ENCODE measurements at places on chromosomes 2 and 18.

DNA sequence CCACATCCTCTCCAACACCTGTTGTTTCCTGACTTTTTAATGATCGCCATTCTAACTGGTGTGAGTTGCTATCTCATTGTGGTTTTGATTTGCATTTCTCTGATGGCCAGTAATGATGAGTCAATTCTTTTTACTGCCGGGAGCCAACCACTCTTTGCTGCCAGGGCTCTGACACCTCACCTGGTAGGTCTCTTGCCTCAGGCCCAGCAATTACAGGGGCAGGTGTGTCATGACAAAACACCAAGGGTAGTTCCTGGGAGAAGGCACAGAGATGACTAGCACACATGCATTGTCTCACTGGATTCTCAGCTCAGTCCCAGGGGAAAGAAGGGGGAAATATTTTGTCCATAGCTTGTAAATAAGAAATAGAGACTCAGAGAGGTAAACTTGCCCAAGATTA lies 122.3 kb downstream of the CHST9 start:
- H3K27me3 ChIP-seq = no peaks in the 10 kb centered on the region
- no peak for DNase-seq
- H3K27ac ChIP-seq = no peak overlapping the region
- no peaks in the 10 kb centered on the region for H3K4me1 ChIP-seq

GRCh38 chr2:45494275-45494977 lies 116.6 kb downstream of the SRBD1 start:
- no peaks in the 10 kb centered on the region for H3K27me3 ChIP-seq
- peak; percentile 85 for DNase-seq
- H3K4me1 ChIP-seq = peaks cover 9% of the 10 kb centered on the region

DNA sequence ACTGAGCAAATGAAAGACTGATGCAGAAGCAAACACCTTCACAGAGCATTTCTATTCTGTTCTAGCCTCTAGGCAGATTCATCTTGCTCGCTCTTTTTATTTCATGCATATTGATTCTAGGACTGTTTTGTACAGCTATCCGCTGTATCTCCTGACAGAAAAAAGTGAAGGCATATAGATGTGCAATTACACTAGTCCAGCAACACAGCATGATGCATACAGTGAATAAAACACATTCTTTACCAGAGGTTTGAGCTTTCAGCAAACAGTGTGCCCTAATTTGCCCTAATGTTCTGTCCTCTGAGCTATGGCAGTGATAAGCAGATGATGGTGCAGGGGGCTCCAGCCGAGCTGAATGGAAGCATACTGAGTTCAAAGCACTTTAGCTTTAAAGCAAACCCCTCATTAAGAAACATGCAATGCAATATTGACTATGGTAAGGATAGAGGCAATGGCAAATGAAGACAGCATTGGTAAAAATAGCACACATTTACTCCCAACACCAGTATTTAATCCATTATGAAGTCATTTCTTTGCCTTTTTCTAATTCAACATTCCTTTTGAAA lies 141.2 kb upstream of the RGPD4 start:
- no peak for DNase-seq
- H3K27me3 ChIP-seq = no peaks in the 10 kb centered on the region
- H3K4me1 ChIP-seq = no peaks in the 10 kb centered on the region
- no peak overlapping the region for H3K27ac ChIP-seq
- H3K4me3 ChIP-seq = no peak overlapping the region

GRCh38 chr2:30932870-30933269 lies 125.6 kb upstream of the CAPN13 start:
- peak; percentile 47 for DNase-seq
- H3K4me3 ChIP-seq = no peak overlapping the region
- no peak overlapping the region for H3K27ac ChIP-seq
- peaks cover 13% of the 10 kb centered on the region for H3K4me1 ChIP-seq
- H3K36me3 ChIP-seq = peaks cover 10% of the 10 kb centered on the region

- no peaks in the 10 kb centered on the region for H3K27me3 ChIP-seq
- no peaks in the 10 kb centered on the region for H3K36me3 ChIP-seq
- H3K27ac ChIP-seq = no peak overlapping the region
- DNase-seq = no peak
- no peaks in the 10 kb centered on the region for H3K4me1 ChIP-seq
These were observed 162.8 kb downstream of the RBM43 start for GRCh38 chr2:151098841-151099240.

DNA sequence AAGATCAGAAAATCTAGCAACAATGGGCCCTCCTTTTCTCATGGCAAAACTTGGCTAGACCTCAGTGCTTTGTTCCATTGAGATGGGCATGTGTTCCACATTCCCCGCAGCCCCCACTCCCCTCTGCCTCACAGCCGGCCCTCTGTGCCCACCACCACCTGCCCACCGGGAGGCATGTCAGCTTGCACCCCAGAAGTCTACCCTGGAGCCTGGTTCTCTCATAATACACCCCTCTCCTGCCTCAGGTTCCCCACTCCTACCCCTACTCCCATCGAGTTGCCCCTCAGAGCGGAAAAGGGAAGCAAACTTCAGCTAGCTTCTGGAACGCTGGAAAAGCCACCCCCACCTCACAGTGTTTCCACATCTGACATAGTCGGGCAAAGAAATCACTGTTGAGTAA lies 219.0 kb downstream of the ANAPC1 start:
- no peaks in the 10 kb centered on the region for H3K36me3 ChIP-seq
- DNase-seq = no peak
- H3K27me3 ChIP-seq = no peaks in the 10 kb centered on the region
- H3K4me3 ChIP-seq = no peak overlapping the region

DNA sequence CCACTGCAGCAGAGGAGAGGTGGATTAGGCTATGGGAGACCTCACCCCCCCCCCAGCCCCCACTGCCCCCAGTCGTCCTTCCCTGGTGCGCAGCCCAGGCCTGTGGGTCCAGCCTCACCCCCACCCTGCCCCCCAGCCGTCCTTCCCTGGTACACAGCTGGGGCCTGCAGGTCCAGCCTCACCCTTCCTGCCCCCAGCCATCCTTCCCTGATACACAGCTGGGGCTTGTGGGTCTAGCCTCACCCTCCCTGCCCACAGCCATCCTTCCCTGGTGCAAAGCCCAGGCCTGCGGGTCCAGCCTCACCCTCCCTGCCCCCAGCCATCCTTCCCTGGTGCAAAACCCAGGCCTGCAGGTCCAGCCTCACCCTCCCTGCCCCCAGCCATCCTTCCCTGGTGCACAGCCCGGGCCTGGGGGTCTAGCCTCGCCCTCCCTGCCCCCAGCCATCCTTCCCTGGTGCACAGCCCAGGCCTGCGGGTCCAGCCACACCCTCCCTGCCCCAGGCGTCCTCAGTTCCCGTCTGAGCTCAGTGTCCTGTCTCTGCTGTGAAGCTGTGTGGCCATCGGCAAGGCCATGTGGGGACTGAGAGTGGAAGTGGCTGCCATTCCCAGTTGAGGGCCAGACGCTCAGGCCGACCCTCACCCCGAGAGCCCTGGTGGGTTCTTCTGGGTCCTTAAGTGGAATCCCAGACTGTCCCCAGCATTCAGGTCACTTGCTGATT lies 86.8 kb upstream of the SNTG2 start:
- H3K36me3 ChIP-seq = no peaks in the 10 kb centered on the region
- no peaks in the 10 kb centered on the region for H3K27me3 ChIP-seq
- H3K4me3 ChIP-seq = no peak overlapping the region
- H3K27ac ChIP-seq = no peak overlapping the region
- DNase-seq = no peak
- no peaks in the 10 kb centered on the region for H3K4me1 ChIP-seq

DNA sequence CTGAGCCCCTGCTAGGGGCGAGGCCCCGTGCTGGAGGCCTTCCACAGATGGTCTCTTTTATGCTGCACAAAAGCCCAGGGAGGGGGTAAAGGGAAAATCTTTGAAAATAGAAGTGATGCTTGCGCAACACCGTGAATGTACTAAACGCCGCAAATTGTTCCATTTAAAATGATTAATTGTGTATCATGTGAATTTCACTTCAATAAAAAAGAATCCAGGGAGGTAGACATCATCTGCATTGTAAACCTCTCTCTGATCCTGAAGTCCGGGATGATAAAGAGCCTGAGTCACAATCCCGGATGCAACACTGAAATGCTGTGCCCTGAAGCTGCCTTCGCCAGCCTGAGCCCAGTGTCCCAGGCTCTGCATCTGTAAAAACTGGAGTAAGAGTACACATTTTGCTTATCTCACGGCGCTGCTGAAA lies 107.7 kb upstream of the PPP1CB start:
- no peak overlapping the region for H3K4me3 ChIP-seq
- DNase-seq = no peak
- H3K27ac ChIP-seq = no peak overlapping the region
- H3K36me3 ChIP-seq = no peaks in the 10 kb centered on the region
- no peaks in the 10 kb centered on the region for H3K27me3 ChIP-seq
- H3K4me1 ChIP-seq = no peaks in the 10 kb centered on the region

- H3K4me3 ChIP-seq = no peak overlapping the region
- H3K27me3 ChIP-seq = no peaks in the 10 kb centered on the region
- DNase-seq = peak; percentile 57
- H3K27ac ChIP-seq = no peak overlapping the region
These were observed 496.9 kb upstream of the VRK2 start for GRCh38 chr2:57549642-57550102.

DNA sequence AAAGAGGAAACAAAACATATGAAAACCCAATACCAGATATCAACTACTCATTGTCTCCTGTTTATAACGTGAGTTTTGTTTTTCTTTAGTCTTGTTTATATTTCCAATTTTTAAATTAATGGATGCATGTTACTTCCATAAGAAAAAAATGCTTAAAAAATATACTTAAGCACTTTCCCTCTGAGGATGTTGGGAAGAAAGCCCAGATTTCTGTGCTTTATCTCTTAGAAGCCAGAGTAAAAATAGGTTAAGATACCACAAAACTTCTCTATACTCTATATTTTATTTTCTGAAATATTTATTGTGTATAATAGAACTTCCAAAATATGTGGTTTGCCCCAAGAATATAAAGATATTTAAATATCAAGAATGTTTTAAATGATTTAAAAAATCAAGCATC lies 633.9 kb downstream of the STK39 start:
- no peak overlapping the region for H3K27ac ChIP-seq
- no peaks in the 10 kb centered on the region for H3K27me3 ChIP-seq
- no peak overlapping the region for H3K4me3 ChIP-seq
- H3K36me3 ChIP-seq = no peaks in the 10 kb centered on the region
- no peak for DNase-seq

DNA sequence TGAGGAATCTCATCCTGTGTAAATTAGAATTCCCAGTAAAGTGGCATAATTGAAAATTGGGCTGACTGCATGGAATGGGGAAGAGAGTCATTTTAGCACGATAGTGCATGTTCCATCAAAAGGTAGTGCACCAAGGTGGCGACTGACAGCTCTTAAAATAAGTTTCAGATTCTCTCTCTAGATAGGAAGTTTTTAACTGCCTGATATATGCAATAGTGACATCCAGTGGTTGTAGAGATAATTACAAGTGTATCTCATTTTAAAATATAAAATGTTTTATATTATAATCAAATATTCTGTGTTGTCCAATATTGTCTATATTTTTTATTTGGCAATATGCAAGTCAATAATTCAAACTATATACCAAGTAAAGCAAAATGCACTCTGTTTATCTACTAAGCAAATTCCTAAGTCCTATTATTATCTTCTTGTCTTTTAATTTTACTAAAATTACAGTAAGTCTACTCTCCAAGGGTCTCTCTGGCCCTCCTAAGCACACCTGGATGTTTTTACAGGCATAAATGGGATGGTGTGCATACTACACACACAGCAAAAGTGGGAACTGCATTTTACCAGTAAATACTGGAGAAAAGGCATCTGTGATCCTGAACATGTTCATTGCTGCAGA lies 397.7 kb upstream of the HNRNPA3 start:
- no peak overlapping the region for H3K27ac ChIP-seq
- no peaks in the 10 kb centered on the region for H3K27me3 ChIP-seq
- H3K4me1 ChIP-seq = no peaks in the 10 kb centered on the region
- no peak overlapping the region for H3K4me3 ChIP-seq

DNA sequence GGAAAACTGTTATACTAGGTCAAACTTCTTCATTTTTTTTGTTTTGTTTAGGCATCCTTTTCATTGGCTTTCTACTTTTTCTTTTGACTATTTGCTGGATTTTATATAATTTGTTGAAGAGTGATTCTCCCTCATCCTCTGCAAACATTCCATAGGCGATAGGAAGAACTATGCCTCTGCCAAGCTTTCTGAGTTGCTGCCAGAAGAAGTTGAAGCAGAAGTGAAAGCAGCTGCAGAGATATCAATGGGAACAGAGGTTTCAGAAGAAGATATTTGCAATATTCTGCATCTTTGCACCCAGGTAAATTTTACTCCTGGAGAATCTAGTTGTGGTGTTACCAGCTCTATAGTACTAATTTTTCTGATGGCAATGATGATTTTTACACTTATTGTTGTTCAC lies 25.4 kb downstream of the NOP58 start:
- DNase-seq = no peak
- H3K27me3 ChIP-seq = no peaks in the 10 kb centered on the region
- no peak overlapping the region for H3K27ac ChIP-seq
- peaks cover 76% of the 10 kb centered on the region for H3K36me3 ChIP-seq
- no peaks in the 10 kb centered on the region for H3K4me1 ChIP-seq

- no peak overlapping the region for H3K27ac ChIP-seq
- no peaks in the 10 kb centered on the region for H3K27me3 ChIP-seq
- H3K4me1 ChIP-seq = no peaks in the 10 kb centered on the region
These were observed 227.5 kb downstream of the HDAC4 start for GRCh38 chr2:239173301-239173700.

DNA sequence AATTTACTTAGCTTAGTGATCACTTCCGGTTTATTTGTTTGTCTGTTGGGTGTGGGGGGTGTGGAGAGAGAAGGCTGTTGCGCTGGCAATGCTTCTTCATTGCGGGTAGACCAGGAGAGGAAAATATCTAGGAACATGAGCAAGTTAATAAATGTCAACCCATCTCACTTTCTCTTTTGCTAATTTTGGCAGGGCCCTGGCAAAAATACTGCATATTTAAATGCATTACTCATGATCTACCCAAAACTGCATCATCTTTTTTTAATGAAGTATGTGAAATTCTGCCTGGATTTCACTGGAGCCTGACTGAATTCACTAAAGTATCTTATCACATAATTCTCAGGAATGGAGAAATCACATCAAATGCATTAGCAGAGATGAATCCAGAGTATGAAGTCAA lies 1131.0 kb upstream of the NXPH2 start:
- DNase-seq = no peak
- H3K36me3 ChIP-seq = no peaks in the 10 kb centered on the region
- H3K4me3 ChIP-seq = no peak overlapping the region
- no peak overlapping the region for H3K27ac ChIP-seq
- no peaks in the 10 kb centered on the region for H3K4me1 ChIP-seq

DNA sequence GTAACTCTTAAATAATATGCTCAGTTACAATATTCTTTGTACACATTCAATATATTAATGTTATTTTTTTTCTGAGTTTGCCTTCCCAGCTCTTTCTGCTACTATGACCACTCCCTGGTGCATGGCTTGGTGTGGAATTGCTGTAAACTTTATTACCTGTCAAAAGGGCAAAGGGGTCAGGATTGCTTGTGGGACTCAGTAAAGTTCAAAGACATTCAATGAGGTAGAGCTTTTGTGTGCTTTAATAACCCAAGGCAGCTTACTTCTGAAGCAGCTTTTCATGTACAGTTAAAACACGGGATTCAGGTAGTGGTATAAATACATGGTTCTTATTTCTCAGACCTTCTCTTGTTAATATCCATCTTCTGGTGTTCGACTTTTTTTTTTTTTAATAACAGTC lies 132.8 kb downstream of the MEIS1 start:
- peaks cover 42% of the 10 kb centered on the region for H3K4me1 ChIP-seq
- no peak overlapping the region for H3K4me3 ChIP-seq
- no peak for DNase-seq
- H3K36me3 ChIP-seq = peaks cover 5% of the 10 kb centered on the region
- H3K27ac ChIP-seq = no peak overlapping the region
- no peaks in the 10 kb centered on the region for H3K27me3 ChIP-seq

- no peaks in the 10 kb centered on the region for H3K36me3 ChIP-seq
- peak; percentile 67 for DNase-seq
- no peaks in the 10 kb centered on the region for H3K27me3 ChIP-seq
- no peak overlapping the region for H3K27ac ChIP-seq
- H3K4me3 ChIP-seq = no peak overlapping the region
These were observed 564.9 kb upstream of the FSHR start for GRCh38 chr2:49719241-49719640.

All from common myeloid progenitor, CD34-positive (primary cell).